ENCODE measurements at places on chromosomes 11 and 22.
A peak's percentile ranks its signal among the peaks of the same experiment; 100 is the strongest.

GRCh38 chr11:45576461-45577215, 88.8 kb downstream of the CHST1 start:
- DNase-seq: no peak

GRCh38 chr22:47225931-47226633, 463.6 kb downstream of the TBC1D22A start:
- no peak for DNase-seq

- DNase-seq: peak; percentile 22
Observed at GRCh38 chr11:8263769-8264410, at the start of gene LMO1. LMO1 (minus strand) TSS chr11:8263878; CDS start chr11:8263362, 516 bp downstream.

GRCh38 chr11:15649371-15650104, 534.8 kb downstream of the INSC start:
- DNase-seq: no peak

DNA sequence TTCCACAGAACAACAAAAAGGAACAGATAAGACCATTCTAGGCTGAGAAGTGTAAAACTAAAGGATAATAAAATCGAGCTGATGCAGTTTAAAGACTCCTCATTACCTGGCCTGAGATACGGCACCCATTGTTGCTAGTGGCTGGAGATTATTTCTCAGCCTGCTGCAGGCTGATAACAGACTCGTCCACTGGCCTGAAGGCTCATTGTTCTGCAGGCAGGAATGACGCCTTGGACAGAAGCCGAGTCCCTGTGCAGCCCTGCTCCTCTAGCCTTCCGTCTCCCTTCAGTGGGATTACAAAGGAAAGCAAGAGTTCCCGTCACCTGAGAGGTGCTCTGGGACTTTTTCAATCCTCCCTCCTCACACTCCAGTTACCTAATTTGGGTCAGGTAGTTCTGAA, 1065.3 kb downstream of the OPCML start:
- no peak for DNase-seq

DNA sequence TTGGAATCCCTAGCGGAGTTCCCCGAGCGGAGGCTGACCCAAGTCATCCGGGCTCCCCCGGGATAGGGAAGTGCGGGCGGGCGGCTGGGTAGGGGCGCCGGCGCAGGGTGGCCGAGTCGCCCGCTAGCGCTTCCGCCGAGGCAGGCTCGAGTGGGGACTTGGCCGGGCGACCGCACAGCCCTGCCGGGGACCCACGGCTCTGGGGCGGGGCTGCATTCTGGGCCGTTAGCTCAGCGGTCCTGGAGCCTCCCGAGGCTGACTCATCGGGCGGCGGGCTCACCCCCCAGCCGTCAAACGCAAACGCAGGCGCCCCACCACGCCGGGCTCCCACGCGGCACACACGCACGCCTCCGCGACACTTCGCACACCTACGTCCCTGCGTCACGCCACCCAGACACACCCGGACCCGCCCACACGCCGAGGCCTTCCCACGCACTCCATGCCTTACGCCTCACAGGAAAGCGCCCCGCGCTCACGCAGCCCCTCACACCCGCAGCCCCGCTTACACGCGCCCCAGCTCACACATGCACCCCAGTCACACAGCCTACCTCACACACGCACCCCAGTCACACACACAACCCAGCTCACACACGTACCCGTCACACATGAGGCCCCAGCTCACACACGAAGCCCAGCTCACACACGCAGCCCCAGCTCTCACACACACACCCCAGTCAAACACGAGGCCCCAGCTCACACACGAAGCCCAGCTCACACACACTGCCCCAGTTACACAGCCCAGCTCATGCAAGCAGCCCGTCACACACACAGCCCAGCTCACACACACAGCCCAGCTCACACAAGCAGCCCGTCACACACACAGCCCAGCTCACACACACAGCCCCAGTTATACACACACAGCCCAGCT, 1.2 kb downstream of the PHLDB1 start:
- peak; percentile 74 for DNase-seq

- DNase-seq: no peak
Observed at GRCh38 chr11:35126000-35126878, 12.7 kb upstream of the CD44 start.

DNA sequence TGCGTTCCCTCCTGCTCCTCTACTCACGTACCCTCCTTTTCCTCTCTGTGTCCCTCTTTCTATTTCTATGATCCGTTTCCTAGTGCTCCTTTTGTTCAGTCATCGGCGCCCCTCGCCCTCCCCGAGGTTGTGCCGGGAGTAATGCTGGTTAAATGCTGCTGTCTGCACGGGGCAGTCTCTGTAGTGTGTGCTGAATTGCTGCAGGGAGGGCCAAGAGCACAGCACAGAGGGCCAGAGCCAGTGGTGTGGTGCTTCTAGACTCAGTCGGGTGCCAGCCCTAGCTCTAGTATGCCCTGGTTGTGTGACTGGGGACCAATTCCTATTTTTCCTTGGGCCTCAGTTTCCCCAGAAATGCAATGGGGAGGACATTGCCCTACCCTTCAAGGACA, 98.3 kb downstream of the PKNOX2 start:
- DNase-seq: no peak

- DNase-seq: no peak
Observed at GRCh38 chr11:27293515-27294417, 69.2 kb downstream of the CCDC34 start.

DNA sequence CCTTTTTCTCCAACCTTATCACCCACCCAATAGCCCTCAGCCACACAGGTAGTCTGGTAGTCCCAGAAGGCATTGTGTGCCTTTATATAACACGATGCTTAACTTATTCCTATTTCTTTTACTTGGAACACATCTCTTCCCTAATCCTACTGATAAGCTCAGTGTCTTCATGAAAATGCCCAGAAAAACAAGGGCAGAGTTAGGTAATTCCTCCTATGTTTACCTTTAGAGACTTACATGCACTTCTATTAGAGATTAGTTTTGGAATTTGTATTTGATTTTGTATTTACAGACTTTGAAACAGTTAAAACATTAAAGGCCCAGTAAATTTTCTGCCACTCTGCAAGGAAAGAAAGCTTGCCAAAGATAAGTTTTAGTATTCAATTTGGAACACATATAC, 637.8 kb upstream of the CCDC90B start:
- no peak for DNase-seq

GRCh38 chr11:96554236-96554820, 164.5 kb downstream of the JRKL start:
- no peak for DNase-seq

DNA sequence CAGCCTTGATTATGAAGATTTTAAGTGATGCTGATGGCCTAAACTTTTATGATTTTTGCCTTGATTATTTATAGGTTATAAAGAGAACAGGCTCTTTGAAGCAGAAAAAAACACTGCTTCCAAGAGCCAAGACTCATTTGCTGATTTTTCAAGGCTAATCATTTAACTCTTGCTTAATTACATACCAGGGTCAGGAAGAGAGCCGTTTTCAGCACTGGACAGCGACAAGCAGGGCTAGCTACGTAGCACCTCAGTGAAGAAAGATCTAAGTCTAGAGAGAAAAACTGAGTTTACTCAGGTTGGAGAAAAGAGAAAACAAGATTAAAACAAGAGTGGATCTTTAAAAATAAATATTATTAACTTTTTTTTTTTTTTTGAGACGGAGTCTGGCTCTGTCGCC, 615.4 kb upstream of the B3GAT1 start:
- no peak for DNase-seq

GRCh38 chr22:39149915-39150847, 2.3 kb downstream of the CBX7 start:
- DNase-seq: no peak

DNA sequence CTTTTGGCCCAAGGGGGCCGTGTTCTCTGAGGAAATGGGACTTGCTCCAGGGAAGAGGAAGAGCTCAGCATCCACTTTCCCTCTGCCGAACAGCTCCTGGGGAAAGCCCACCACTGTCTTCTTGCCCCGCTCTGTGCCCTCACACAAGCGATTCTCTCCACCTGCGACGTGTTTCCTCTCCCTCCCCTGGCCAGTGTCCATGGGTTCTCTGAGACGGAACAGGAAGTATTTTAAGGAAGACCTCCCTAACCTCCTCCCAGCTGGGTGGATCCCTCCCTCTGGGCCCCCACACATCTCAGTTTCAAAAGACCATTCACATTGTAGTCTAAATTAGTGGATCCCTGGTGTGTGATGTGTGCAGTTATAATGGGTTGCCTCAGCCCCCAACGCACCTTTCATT, 1.6 kb downstream of the TP53AIP1 start:
- no peak for DNase-seq

- DNase-seq: no peak
Observed at GRCh38 chr22:27882507-27883290, 36.4 kb downstream of the PITPNB start.

- no peak for DNase-seq
Observed at GRCh38 chr11:134572741-134573675, 161.0 kb upstream of the B3GAT1 start.

- DNase-seq: no peak
Observed at GRCh38 chr22:47627556-47628253, 865.3 kb downstream of the TBC1D22A start.

GRCh38 chr11:80733790-80734189, 1293.0 kb upstream of the TENM4 start:
- no peak for DNase-seq
